CD4-positive, alpha-beta T cell treated with Interferon alpha-2 for 1 hour (primary cell): ENCODE measurements at places on chromosomes 16 and 17.
A peak's percentile ranks its signal among the peaks of the same experiment; 100 is the strongest.

GRCh38 chr17:34721326-34721725 is 141.9 kb downstream of the TMEM132E start:
- no peak for DNase-seq

- DNase-seq: no peak
Measured at GRCh38 chr16:3980253-3981111, 100.0 kb upstream of the CREBBP start.

GRCh38 chr17:42779936-42780850 is at the start of gene WNK4:
Gene WNK4, plus strand, starts transcription at chr17:42780610. Its CDS starts 89 bp downstream, at chr17:42780699.
- no peak for DNase-seq

- DNase-seq: no peak
Measured at GRCh38 chr16:23353440-23353839, 51.3 kb downstream of the SCNN1B start.

DNA sequence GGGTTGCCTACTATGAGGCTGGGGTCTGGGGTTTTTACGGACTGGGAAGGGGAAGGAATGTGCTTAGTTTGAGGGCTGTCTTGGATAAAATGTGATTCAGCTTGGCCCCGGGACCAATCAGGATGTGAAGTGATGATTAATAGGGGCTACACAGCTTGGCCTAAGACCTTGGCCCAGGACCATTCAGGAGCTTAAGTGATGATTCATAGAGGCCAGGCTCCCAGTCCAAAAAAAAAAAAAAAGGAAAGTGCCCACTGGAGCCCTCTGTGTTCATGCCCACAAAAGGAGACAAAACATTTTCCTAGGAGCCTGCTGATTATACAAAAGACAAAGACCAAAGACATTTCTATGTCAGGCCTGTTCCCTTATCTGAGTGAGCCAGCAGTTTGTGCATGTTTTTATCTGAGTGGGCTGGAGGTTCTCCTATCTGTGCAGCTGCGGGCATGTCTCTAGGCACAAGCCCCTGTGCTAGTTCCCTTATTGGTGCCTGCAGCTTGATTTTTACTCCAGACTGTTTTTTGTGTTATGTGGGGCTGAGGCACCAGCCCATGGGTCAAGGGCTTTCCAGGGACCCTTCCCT is 898.2 kb upstream of the GOT2 start:
- DNase-seq: no peak

- peak; percentile 82 for DNase-seq
Measured at GRCh38 chr17:7336240-7337175, at the start of gene ACAP1. Gene ACAP1, plus strand, starts transcription at chr17:7336529. Its CDS starts 206 bp downstream, at chr17:7336735.

DNA sequence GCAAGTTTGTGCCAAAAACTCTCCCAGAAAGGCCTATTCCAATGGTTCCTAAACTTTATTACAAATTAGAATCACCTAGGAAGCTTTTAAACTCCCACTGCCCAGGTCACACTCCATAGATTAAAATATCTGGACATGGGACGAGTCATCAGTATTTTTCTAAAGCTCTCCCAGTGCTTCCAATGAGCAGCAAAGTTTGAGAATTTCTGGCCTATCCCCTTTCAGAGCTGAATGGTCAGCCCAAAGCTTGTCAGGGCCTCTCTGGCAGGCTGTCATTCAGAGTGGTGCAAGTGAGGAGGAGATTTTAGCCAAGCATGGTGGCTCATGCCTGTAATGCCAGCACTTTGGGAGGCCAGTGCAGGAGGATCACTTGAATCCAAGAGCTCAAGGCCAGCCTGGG is 2.4 kb downstream of the BCL6B start:
- DNase-seq: no peak

DNA sequence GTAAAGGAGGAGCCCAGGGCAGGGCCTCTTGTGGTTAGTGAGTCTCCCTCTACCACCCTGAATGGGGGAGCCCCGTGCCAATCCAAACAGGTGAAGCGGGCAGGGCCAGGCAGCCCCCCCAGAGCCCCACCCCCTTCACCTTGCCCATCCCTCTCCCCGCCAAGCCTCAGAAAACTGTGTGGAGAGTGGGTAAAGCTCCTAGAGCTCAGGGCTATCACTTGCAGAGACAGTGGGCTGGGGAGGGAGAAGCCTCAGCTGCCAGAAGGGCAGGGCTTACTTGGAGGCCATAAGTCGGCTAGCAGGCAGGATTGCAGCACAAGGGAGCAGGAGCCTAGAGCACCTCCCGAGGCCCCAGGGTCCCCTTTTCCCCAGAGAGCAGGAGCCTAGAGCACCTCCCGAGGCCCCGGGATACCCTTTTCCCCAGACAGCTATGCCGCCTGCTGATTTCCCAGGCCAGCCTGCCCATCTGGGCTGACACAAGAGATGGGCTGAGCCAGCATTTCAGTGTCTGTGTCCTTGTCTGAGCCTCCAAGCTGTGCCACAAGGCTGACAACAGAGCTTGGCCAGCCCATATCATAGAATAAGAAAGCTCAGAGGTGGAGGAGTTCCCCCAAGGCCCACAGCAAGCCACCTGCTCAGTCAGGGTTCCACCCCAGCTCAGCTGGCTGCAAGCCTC is 6.7 kb upstream of the KRT14 start:
- no peak for DNase-seq

GRCh38 chr17:48307814-48308411 is 122.1 kb downstream of the SKAP1 start:
- DNase-seq: peak; percentile 50

- DNase-seq: no peak
Measured at GRCh38 chr17:16484445-16485175, 7.4 kb downstream of the LRRC75A start.

- DNase-seq: no peak
Measured at GRCh38 chr17:37759014-37759637, 14.3 kb upstream of the HNF1B start.

- DNase-seq: peak; percentile 80
Measured at GRCh38 chr17:77400445-77400870, 259.7 kb downstream of the SEC14L1 start.

- DNase-seq: no peak
Measured at GRCh38 chr16:23784811-23785447, 30.1 kb downstream of the CHP2 start.

- no peak for DNase-seq
Measured at GRCh38 chr16:15649727-15650018, 372 bp upstream of the NDE1 start.

- no peak for DNase-seq
Measured at GRCh38 chr16:11302977-11303376, 21.8 kb upstream of the PRM1 start.

DNA sequence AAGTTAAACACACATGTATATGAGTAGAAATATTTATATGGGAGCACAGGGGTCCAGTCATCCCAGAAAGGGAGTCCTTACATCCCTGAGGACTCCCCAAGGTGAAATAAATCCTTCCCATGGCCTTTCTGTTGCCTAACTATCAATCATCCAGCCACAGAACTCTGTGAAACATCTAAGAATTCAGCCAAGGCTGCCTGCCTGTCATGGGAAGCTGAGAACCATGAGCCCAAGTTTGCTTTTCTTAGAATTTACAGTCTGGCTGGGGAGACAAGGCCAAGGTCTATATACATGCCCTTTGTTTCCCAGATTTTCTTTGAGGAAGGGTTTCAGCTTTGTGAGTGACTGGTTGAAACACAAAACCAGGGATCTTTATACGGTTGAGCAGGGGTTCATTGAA is 15.8 kb downstream of the MYL4 start:
- no peak for DNase-seq

DNA sequence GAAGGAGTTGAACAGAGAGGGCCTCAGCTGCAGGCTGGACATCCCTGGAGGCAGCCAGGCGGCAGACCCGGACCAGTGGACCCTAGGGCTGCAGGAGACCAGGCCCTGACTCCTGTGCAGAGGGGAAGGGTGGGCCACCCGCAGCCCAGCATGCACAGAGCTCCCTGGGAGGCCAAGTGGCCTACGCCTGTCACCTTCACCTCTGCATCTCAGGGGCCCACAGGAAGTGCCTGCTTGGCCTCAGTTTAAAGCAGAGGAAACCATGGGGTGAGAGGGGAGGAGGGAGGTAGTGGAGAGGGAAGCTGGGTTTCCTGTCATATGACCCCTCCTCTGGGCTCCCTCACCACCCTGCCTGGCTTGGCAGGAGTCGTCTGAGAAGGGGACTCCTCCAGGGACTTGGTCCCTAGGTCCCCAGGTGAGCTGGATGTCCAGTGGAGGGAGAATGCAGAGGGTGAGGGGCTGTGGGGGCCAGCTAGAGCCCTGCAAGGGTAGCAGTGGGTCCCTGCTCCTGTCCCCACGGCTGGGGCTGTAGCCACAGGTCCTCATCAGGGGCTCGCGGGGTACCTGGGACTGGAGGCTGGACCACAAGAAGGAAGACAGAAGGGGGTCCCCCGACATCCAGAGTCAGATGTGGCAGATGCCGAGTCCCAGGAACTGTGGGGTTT is at the start of gene TMC8:
Gene TMC8 (plus strand): TSS at position 335 of the 665 bp plus-strand sequence. CDS start 818 bp downstream, outside the sequence.
- peak; percentile 76 for DNase-seq

DNA sequence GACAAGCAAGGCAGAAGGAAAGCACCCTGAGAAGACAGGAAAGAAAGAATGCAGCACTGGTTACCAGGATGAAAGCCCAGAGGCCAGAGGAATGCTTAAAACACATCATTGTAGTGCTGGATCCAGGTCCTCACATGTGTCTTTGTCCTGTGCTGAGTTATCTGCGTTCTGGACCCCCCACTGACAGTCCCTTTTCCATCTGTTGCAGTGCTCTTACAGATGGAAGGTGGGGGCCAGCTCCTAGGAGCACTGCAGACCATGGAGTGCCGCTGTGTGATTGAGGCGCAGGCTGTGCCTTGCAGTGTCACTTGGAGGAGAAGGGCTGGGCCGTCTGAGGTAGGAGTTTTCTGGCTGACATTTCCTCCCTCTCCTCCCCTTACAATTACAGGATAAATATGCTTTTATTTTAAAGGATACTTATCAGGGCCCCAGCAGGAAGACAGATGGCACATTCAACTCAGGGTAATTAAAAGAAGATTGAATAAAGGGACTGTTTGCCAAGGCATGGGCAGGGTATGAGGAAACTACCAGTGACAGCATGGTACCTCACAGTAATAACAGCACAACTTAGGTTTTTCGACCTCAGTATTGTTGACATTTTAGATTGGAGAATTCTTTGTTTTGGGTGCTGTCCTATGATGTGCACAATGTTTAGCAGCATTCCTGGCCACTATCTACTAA is 3.0 kb downstream of the EME1 start:
- no peak for DNase-seq

GRCh38 chr16:84062734-84063640 is 20.4 kb upstream of the SLC38A8 start:
- DNase-seq: peak; percentile 60

DNA sequence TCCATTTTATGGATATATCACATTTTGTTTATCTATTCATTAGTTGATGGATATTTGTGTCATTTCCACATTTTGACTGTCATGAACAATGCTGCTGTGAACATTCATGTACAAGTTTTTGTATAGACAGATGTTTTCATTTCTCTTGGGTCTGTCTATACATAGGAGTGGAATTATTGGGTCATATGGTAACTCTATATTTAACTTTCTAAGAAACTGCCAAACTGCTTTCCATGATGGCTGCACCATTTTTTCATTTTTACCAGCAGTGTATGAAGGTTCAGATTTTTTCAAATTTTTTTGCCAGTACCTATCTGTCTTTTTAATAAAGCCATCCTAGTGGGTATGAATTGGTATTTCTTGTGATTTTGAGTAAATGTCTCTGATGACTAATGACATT is 15.5 kb downstream of the NFAT5 start:
- no peak for DNase-seq

- no peak for DNase-seq
Measured at GRCh38 chr17:44977814-44978550, 9.9 kb upstream of the C1QL1 start.

GRCh38 chr17:78993241-78993956 is 13.7 kb upstream of the LGALS3BP start:
- peak; percentile 48 for DNase-seq

GRCh38 chr17:50274142-50274896 is at the start of gene TMEM92:
Gene TMEM92, plus strand, starts transcription at chr17:50274466. Its CDS starts 36 bp downstream, at chr17:50274502.
- DNase-seq: no peak

GRCh38 chr17:47882247-47882646 is 13.8 kb upstream of the SP2 start:
- no peak for DNase-seq

DNA sequence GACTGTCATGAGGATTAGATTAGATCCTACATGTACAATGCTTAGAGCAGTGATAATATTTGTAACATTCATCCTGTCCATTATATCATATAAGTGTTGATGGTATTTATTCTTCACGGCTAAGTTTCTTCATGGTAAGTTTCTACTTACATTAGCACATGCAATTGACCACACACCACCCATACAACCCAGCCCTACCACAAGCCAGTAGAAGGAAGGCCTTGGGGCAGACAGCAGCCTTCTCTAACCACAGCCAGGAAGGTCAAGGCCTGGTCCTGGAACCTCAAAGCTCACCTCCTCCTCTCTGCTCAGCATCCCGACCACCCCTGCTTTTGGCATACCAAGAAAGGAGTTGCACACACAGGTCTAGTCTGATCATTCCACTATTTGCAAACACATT is 245.2 kb upstream of the SDK2 start:
- DNase-seq: no peak

DNA sequence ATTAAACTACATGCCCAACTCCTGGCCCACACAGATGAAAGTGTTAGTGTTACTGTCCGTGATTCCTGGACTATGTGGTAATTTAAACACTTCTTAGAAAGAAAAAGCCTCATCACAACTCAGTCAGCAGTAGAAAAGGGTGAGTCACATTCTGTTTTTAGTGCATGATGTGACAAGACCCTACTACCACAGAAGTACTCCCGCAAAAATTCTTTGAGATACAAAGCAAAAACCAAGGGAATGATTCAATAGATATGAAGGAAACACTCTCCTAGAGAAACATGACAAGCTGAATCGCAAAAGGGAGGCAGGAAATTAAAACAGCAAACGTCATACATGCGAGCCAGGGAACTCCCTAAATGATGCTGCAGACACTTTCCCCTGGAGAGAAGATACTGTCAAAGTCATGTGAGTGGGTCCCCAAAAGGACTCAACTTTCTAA is 14.4 kb downstream of the SNN start:
- no peak for DNase-seq

GRCh38 chr17:74604761-74605160 is 12.7 kb upstream of the CD300LD start:
- no peak for DNase-seq

DNA sequence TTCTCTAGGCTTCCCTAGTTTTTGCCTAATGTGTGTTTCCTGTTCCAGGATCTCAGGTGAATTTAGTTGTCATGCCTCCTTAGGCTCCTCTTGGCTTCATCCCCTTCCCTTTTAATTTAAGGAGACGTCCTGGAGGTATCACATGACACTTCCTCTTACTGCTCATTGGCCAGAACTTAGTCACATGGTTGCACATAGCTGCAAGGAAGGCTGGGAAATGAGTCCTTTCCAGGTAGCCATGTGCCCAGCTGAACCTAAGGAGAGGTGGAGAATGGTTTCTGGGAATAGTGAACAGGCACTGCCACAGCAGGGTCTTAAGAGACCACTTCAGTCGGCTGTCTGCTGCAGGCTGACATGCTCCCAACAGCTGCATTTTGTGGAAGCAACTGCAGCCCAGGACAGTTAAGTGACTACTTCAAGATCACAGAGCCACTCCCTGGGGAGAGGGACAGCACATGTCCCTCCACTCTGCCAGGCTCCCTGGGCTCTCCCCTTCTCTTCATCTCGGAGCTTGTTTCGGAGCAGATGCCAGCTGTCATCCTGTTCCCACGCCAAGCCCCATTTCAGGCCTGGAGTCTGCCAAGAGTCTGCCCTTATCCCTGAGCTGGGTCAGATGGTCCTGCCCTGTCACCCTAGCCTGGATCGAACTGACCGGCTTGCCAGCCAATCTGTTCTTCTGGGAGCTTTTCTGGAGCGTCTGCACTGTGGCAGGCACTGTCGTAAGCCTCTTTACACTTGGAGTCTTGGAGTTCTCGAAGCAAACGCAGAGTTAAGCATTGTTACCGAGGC is 81.4 kb upstream of the FOXF1 start:
- no peak for DNase-seq
